Spleen (tissue), 13 donors: ENCODE measurements at places on chromosomes 2 and 18.
A peak's percentile ranks its signal among the peaks of the same experiment; 100 is the strongest.

DNA sequence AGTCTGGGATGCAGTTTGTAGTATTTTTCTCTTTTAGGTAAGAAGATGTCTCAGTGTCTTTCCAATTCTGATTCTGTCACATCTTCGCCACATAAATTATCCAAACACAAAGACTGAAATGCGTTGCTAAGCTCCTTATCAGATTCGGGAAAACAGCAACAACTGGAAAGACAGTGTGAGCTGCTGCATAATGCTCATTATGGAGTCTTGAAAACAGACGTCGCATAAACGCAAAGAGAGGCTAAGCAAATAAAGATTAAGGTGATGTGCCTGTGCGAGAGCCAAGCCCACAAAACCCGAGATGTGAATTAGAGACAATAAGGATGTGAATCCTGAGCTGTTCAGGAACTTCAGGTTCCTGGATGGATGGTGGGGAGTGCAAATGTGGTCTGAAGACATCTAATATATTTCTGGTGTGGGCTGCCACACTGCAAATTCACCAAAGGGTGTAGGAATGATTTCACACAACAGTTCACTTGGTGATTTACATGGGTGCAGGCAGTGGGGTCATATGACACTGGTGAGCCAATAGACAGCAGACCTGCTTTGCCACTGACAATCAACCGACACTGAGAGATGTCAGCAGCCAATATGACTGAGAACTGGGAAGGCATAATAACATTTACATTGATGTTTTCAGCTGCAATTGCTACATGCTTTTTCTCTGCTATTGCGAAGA is 195.8 kb downstream of the MTX2 start:
- no peak for DNase-seq

DNA sequence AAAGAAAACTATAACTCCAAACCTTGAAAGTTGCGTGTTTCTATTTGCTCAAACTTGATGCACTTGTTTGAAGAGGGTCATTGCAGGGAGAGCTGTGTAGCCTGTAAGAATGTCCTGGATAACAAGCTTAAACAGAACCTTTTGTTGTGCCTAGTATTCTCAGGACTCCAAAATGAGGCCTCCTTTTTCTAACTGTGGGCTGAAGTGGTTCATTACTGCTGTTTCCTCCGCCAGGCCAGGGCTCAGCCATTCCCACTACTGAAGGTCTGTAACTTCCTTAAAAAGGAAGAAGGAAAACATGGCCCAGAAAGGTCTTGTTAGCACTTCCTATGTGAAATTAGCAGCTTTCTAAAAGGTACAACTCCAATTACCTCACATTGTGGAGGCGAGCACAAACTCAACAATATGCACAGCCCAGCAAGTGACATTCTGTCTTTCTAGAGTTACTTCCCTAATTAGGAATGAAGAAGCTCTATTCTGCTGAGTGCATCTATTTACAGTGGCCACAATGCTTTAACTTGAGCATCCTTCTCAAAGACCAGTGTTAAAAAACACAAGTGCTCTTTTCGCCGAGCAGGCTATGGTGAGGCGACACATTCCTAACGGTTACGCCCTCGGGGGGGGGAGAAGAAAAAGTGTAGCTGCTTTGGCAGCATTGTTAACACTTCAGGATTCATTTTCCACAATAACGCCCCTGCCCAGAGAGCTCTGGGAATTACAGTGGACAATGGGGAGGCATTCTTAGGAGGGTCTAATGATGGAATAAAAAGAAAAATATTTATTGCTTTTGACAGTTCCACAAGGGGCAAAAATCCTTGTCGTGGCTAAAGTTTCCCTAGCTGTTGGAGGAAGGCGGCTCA is 136.9 kb upstream of the SIX3 start:
- DNase-seq: no peak

GRCh38 chr2:63581298-63581961 is 6.8 kb downstream of the WDPCP start:
- DNase-seq: no peak

GRCh38 chr2:178529194-178529593 is 48.9 kb downstream of the PLEKHA3 start:
- no peak for DNase-seq

DNA sequence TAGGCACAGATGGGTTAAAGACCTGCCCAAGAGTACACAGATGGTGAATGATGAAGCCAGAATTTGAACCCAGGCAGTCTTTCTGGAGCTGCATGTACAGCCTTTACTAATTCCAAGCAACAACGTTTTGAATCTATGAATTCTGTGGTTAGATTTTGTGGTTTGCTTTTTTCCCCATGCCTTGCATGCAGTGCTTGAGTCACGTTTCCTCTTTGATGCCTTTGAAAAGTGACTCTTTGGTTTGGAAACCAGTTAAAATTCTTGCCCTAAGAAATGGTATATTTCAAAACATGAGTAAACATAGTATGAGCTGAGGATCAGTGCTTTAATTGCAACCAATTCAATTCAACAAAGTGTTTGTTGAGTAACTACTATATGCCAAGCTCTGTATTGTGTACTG is 48.2 kb upstream of the PPM1B start:
- no peak for DNase-seq

- no peak for DNase-seq
Observed at GRCh38 chr2:181682795-181683517, 2.6 kb upstream of the NEUROD1 start.

DNA sequence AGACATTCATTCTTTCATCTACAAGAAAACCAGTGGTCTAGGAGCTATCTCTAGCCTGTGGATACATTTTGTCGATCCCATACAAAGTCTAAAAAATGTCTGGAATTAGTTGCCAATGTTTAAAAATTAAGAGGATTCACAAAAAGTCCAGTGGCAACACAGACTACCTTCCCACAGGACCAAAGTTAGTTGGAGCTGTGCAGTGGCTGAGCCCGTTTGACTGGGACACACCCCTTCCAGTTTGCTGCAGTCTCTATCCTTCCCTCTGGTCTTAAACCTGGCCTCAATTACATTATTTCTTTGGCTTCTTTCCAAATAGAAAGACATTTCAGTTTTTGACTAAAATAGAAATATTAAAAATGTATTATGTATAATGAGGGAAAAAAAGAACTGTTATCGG is 18.6 kb downstream of the SLC16A14 start:
- DNase-seq: no peak

DNA sequence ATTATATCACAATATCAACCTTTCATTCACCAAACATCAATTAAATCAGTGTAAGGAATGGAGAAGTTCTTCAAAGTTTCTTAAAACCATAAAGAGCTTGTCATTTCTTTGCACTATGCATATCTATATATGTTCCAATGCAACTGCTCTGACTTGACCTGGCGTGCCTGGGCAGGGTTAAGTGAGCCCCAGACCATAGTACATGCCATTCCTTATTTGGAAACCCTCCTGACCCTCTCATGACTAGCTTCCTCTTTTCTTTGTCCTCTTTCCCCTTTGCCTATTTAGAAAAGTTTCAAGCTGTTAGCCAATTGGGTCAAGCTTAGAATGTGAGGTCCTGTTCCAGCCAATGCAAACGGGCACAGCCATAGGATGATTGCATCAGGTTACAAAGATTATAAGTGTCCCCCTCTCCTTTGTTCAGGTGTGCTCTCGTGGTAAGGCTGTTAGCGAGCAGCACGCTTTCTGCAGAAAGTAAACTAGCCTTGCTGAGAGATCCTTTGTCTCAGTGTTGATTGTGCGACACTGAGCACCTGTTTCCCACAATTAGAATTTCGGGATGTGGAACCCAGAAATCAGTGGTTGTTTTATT is 78.2 kb upstream of the UXS1 start:
- no peak for DNase-seq

- DNase-seq: no peak
Observed at GRCh38 chr2:141137122-141137693, 993.6 kb downstream of the LRP1B start.

GRCh38 chr18:64398320-64398719 is 249.4 kb upstream of the LINC00305 start:
- no peak for DNase-seq

GRCh38 chr18:12422936-12423335 is 15.2 kb downstream of the PRELID3A start:
- no peak for DNase-seq

GRCh38 chr2:205857520-205858237 is 175.4 kb downstream of the NRP2 start:
- no peak for DNase-seq

- no peak for DNase-seq
Observed at GRCh38 chr2:36707050-36707449, 10.5 kb downstream of the VIT start.

GRCh38 chr18:56423626-56424025 is 214.8 kb downstream of the TXNL1 start:
- no peak for DNase-seq

GRCh38 chr2:19361325-19361990 is 3.0 kb upstream of the OSR1 start:
- peak; percentile 87 for DNase-seq

GRCh38 chr2:191931329-191931728 is 84.4 kb upstream of the CAVIN2 start:
- DNase-seq: no peak

DNA sequence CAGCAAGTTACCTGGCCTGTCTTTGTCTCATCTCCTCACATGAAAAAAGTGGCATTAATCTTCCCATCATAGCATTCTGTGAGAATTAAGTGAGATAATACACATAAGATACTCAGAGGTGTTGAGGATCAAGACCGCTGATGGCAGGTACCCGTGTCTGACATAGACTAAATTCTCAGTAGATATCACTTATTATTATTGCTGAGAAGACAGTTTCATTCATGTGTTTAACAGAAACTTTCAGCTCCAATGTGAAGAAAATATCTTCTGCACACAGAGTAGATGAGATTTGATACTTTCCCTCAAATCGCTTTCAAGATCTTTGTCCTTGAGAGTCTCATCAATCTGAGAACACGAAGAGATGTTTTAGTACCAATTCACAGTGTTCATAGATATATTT is 809.4 kb downstream of the TSN start:
- no peak for DNase-seq

DNA sequence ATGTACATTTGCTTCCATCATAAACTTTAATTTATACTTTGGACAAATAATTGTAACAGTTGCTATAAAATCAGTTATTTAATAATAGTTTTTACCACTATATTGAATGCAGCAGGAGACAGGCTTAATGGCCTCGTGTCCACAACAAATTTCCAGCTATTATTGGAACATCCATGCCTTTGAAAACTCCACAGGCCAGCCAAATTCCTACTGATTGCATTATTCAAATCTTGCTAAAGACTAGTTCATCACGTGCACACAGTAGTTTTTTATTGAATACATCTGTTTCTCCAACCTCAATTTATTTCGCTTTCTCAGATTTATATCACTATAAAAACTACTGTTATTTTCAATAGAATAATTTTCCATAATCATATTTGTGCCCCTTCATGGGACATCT is 18.4 kb upstream of the PTPRM start:
- DNase-seq: no peak

- DNase-seq: no peak
Observed at GRCh38 chr2:33804155-33804554, 205.1 kb upstream of the FAM98A start.

- DNase-seq: no peak
Observed at GRCh38 chr18:46214435-46214834, 110.2 kb downstream of the HAUS1 start.

DNA sequence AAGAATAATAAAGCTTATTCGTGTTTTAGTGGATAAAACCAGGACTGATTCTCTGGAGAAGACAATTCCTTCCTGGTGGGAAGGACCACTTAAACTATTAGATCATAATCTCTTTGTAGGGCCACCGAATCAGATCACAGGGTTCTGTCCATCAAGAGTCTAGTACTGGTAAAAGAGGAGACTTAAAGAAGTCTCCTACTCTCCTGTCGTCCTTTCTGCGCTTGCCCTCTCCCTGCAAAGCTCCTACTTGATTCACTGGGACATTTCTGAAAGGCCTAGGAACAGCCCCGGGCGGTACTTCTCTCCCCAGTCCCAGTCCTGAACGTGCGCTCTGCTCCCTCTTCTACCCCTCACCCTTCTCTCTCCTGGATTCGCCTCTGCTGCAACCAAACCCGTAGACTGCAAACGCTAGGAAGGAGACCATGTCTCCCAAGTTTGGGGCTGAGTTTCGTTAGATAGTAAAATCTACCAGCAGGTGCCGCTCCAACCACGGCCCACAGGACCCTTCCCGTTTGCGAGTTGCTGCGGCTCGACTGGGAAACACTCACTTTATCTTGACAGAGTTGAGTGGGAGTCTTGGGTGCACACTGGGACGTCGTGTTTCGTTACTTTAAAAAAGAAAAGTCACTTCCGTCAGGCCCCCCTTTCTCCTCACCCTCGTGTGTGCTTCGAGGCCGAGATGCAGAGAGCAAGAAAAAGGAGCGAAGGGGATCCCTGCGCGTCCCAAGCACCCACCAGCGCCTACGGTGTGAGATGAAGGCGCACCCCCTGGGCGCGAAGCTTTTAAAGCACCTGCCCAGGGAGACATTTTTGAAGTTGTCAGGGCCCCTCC is 923 bp downstream of the FIGLA start:
- peak; percentile 86 for DNase-seq

GRCh38 chr2:235098269-235098668 is 146.5 kb downstream of the SH3BP4 start:
- DNase-seq: no peak

DNA sequence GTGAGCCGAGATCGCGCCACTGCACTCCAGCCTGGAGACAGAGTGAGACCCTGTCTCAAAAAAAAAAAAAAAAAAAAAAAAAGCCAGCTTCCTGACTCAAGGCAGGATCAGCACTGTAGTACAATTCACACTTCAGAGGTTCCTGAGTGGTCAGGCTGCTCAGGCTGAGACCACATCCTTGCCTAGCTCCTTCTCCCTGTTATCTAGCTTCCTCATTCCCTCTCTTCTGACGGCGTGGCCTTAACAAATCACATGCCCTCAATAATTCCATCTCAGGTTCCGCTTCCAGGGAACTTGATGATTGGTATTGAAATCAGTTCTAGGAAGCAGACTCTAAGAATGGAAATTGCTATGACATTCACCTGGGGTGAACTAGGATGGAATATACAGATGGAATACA is 29.8 kb upstream of the KDM3A start:
- no peak for DNase-seq

DNA sequence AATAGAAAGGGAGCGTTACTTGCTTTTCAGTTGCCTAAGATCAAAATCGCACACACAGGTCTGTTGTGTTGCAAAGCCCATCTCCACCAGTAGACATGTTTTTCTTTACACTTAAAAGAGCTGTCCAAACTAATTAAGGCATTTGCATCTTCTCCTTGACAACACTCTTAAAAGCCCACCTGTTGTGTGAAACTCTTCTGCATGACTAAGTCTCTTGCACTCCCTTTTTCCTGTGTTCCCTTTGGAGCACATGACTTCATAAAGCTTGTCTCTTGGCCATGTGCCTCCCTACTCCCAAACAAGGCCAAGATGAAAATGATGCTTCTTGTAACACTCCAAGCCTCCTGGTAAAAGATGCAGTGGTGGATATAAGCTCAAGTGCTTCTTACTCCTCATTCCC is 26.1 kb downstream of the PID1 start:
- DNase-seq: no peak

DNA sequence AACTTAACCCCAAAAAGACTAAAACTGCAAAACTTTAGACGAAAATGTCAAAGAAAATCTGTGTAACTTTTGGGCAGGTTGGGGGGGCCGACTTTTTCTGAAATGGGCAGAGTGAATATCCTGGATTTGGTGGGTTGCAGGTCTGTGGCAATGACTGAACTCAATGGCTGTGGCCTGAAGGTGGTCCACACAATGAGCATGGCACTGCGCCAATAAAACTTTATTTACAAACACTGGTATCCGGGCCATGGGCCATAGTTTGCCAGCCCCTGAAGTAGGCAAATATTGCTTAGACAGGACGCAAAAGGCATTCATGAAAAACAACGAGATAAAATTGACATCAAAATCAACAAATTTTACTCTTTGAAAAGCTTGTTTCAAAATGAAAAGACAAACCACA is 66.2 kb downstream of the RTP5 start:
- no peak for DNase-seq

GRCh38 chr2:26745609-26746327 is 18.3 kb upstream of the SLC35F6 start:
- peak; percentile 90 for DNase-seq
